ENCODE measurements at places on chromosomes 3 and 15.
A peak's percentile ranks its signal among the peaks of the same experiment; 100 is the strongest.

DNA sequence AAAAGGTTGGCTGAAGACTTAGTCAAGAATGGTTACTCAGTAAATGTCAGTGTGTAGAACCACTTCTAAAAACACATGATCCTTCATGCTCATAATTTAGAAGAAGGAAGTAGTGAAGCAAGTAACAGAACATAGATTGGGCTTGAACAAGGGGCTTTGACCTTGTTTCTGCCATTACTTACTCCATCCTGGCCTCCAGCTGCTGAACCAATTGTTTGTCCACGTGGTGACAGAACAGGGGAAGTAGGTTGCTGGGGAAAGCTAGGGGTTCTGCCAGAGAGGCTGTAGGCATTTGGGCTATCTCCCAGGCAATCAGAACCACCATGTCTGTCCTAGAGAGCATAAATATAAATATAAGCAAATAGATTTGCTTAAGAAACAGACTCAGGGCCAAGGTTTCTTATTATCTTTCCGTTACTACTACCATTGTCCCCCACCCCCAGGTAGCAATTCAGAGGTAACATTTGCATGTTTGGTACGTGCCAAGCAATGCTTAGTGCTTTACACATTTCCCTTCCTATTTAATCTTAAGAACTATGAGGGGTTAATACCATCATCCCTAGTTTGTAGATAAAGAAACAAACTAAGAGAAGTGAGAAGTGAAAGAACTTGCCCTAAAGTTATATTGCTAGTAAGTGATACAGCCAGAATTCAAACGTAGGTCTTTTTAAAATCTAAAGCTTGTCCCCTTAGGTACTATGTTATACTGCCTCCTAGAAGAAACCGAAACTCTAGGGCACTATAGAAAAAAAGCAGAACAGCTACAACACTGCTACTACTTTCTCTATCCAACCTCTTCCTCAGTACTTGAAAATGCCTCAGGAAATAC lies 3.0 kb upstream of the SPG11 start:
- DNase-seq, result no peak

- DNase-seq, result no peak
Measured at GRCh38 chr3:66021731-66022131, 17.0 kb downstream of the MAGI1 start.

- DNase-seq, result no peak
Measured at GRCh38 chr15:100055821-100056220, 286.0 kb downstream of the ADAMTS17 start.

DNA sequence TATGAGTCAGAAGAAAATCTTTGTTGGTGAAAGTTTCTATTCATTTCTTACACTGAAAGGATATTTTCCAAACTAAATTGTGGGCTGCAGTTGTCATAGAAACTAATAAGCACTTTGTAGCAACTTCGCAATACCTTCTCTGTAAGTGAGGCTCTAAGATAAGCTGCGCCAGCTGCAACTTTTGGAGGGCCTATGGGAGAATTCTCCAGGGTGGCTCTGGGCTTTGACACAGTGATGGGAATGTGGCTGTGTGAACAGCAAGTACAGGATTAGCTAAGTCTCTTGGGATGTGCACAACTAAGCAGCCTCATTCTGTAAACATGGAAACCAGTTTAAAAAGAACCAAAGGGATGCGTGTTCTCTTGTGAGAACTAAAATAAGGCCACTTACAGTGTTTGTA lies 124.6 kb upstream of the SGO1 start:
- no peak for DNase-seq

GRCh38 chr3:519026-519425 lies 322.5 kb downstream of the CHL1 start:
- no peak for DNase-seq

GRCh38 chr3:154398084-154398967 lies 31.7 kb downstream of the GPR149 start:
- DNase-seq, result no peak

DNA sequence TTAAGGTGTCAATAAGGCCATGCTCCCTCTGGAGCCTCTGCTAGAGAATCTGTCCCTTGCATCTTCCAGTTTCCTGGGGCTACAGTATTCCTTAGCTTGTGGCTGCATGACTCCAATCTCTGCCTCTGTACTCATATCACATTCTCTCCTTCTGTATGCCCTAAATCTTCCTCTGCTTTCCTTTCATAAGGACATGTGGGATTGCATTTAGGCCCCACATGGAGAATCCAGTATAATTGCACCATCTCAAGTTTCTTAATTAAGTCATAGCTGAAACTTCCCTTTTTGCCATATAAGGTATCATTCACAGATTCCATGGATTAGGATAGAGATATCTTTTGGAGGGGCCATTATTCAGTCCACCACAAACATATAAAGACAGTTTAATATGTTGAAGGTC lies 409.8 kb upstream of the TMCO5A start:
- no peak for DNase-seq

DNA sequence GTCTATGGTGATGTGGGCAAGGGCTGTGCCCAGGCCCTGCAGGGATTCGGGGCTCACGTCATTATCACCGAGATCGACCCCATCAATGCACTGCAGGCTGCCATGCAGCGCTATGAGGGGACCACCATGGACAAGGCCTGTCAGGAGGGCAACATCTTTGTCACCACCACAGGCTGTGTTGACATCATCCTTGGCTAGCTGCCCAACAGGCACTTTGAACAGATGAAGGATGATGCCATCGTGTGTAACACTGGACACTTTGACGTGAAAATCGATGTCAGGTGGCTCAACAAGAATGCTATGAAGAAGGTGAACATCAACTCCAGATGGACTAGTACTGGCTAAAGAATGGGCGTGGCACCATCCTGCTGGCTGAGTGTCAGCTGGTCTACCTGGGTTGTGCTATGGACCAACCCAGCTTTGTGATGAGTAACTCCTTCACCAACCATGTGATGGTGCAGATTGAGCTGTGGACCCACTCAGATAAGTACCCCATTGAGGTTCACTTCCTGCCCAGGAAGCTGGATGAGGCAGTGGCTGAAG lies 6.1 kb upstream of the USP8 start:
- DNase-seq, result no peak

DNA sequence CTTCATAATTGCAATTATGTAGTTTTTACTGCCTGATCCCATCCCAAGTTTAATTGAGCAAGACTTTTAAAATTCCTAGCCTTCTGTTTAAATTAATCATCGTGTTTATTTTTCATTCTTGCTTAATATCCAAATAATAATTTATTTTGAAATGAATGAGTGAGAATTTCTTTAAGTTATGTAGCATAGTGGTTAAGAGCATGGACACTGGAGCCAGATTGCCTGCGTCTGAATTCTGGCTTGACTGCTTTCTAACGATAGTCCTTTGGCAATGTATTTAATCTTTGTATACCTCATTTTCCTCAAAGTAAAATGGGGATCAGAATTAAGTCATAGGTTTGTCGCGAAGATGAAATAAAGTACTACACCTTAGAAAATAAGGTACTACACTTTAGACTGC lies 71.4 kb downstream of the LRRC49 start:
- DNase-seq, result no peak

DNA sequence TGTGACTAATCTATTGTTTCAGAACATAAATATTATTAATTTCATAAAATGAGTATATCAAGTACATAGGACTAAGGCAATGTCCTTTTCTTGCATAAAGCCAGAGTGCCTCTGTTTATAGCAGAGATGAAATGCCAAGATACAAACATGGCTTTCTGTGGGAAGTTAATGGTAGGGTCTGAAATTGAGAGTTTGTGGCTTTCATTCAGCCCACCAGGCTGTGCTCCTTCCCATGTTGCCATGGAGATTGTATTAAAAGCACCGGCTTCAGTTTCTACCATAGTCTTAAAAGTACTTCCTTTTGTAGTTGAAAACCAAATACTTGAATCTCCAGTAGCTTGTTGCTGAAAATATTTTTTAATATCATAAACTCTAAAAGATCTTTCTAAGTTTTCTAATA lies 114.0 kb downstream of the LRRC28 start:
- DNase-seq, result no peak

- DNase-seq, result no peak
Measured at GRCh38 chr3:42652251-42652610, 1.3 kb upstream of the ZBTB47 start.

DNA sequence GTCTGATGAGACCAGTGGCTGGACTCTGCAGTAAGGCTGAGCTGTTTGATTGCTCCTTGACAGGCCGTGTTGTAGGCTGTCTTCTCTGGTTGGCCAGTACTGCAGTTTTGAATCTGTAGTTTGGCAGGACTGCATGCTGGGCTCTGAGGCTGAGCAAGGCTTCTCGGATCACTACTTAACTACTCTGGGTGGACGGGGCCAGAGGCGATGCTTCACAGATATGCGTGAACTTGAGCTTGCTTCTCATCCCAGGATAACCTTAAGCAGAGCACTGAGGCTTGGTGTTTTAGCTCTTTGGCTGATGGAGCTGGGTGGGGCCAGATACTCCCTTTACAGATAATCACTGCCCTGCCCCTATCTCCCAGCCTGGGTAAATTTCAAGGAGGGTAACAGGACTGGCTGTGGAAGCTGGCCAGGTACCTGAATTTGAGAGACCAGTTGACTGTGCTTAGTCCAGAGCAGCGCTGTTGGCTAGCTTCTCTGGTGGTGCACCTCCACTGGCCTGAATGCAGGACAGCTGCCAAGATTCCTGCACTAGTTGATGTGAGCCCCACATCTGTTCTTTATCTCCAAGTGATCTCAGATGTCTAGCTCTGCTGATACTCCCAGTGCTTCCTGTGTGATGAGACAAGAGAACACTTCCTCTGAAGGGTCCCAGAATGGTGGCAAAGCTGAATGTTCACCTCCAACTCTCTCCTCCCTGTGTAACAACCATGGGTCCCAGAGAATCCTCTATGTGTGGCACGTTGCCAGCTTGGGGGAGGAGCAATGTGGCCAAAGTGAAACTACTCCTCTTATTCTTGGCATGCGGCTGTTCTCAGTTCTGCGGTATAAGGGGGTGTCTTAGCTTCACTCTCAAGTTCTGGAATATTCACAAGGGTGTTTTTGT lies 37.9 kb downstream of the RPL39L start:
- DNase-seq, result peak; percentile 70

- no peak for DNase-seq
Measured at GRCh38 chr3:9198261-9198660, 51.2 kb downstream of the SRGAP3 start.

DNA sequence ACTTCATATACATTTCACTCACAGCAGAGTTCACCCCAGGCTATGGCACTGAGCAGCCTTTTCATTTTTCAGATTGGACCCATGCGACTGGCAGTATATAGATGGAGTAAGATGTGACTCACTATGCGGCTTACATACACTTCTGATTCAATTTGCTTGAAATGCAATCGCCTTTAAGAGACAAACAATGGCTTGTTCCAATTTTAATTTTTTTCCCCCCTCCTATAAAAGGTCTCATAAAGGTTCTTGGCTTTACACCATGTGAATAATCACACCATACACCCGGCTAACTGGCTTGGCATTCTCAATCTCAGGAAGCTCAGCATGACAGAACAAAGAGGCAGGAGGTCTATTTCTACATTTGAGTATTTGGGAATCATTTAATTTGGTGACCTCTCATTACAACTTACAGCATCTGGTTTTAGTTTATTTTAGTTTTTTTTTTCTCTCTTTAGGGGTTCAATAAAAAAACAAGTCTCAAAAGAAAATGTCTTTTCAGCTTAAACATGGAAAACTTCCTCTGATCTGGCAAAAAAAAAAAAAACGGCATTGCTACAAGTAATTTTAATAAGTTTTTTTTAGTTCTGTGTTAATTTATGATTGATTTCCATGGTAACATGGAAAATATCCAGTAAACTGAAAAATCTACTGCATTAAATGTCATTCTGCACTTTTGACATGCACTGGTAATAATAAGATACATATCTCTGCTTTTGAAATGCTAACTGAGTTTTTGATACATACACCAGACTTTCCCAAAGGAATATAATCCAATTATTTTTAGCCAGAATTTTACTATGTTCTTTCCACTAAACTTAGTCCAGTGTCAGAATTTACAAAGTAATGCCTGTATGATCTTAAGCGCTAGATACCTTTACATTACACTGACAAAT lies 38.8 kb downstream of the GADL1 start:
- DNase-seq, result peak; percentile 34

- DNase-seq, result no peak
Measured at GRCh38 chr3:39410893-39411292, 4.4 kb downstream of the RPSA start.

DNA sequence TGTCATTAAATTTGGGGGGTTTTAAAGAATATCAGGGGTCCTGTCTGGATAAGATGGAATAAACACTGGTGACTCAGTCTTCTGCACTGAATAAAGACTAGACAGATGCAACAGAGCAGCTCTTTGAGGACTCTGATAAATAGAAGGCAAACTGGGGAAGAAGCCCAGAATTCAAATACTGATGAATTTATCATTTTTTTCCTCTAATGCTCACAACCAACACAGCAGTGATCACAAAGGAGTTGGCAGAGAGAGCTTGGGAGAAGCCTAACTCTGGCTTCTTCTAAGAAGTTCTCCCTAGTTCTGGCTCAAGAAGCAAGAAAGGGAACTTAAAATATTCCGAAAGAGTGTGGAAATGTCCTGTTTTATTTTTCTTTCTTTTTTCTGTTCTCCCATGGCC lies 597.8 kb downstream of the FGF12 start:
- no peak for DNase-seq

DNA sequence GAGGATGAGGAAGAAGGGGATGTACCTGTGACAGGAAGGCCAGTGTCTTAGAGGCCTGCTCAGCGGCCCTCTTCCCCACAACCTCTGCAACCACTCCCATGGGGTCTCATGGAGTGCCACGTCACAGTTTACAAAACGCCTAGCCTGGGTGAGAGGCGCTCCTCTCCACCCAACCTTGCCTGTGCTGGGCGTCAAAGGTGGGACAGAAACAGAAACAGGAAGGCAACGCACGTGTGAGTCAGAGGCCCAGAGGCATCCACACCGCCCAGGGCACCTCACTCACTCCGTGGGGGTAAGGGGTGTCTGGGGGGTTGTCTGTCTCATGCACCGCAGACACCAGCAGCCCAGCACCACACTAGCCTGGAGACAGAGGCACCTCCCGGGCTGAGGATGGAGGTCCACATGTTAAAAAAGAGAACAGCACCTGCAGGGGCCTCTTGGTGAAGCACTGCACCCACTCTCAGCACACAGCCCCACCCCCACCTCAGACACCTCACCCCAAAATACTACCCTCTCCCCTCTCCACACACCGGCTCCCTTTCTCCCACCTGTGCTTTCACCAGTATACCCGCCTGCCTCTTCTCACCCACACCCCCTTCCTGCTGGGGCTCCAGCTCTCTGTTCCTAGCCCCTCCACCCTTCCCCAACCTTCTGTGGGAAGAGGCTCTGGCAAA lies 4.7 kb upstream of the CALML4 start:
- DNase-seq, result no peak

GRCh38 chr3:105040026-105040622 lies 326.6 kb upstream of the ALCAM start:
- DNase-seq, result peak; percentile 48

GRCh38 chr3:119769394-119770149 lies 12.3 kb upstream of the NR1I2 start:
- DNase-seq, result no peak

DNA sequence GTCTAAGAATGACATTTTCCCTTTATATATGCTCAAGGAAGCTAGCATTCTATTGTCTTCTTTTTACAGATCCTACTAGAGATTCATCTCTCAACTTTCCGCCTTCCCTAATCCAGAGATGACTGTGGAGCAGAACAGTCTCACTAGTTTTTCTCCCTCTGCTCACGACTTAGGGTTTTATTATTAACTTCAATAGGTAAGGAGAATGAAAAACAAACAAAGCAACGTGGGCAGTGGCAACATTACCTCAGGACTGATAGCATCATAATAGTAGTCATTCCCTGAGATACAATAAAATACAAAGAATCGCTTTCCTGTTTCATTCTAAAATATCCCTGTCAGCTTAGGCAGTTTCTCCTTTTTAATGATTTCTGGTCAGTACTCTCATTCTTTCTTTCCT lies 154.3 kb upstream of the PLAAT1 start:
- no peak for DNase-seq

GRCh38 chr3:142645236-142645793 lies 49.1 kb downstream of the PLS1 start:
- DNase-seq, result peak; percentile 18
